ENCODE measurements at places on chromosomes 2 and 18. TPM values are rescaled to one million over a fixed set of nuclear protein-coding genes. Genes with fewer than 3 reads are reported as not detected.

- DNase-seq = no peak
Observed at GRCh38 chr18:58896734-58897508, 32.2 kb downstream of the ZNF532 start.

KCNJ3 gene
- not detected for total RNA-seq

- DNase-seq = no peak
Observed at GRCh38 chr18:22165603-22166068, 3.8 kb upstream of the GATA6 start.

SFXN5 gene
- 7.4 TPM for total RNA-seq

PSD4 gene
- total RNA-seq = 251 TPM

GRCh38 chr2:113840518-113840917 lies 49.4 kb upstream of the ACTR3 start:
- DNase-seq = no peak

- DNase-seq = peak; percentile 48
Observed at GRCh38 chr18:63951302-63951705, 2.2 kb downstream of the HMSD start.

GRCh38 chr2:38057651-38058410 lies 18.1 kb downstream of the CYP1B1 start:
- no peak for DNase-seq

FBXO15 gene
- total RNA-seq = 2.1 TPM

DNA sequence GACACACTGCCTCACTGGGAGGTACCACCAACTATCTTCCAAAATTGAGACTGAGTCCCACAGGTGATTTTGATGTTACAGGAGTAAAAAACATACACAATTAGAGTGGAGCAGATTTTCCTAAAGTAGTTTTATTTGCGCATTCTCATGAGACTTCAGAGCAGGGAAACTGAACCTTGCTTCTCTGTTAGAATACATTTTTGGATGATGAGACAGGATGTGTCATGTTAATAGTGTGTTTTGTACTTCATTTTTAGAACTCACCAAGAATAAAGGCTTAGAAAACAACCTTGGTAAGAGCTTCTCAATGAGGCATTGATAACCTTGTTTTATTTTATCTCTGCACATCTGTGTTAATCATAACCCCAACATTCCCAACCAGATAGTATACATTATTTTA lies 310.2 kb upstream of the GALNT5 start:
- DNase-seq = no peak

DNA sequence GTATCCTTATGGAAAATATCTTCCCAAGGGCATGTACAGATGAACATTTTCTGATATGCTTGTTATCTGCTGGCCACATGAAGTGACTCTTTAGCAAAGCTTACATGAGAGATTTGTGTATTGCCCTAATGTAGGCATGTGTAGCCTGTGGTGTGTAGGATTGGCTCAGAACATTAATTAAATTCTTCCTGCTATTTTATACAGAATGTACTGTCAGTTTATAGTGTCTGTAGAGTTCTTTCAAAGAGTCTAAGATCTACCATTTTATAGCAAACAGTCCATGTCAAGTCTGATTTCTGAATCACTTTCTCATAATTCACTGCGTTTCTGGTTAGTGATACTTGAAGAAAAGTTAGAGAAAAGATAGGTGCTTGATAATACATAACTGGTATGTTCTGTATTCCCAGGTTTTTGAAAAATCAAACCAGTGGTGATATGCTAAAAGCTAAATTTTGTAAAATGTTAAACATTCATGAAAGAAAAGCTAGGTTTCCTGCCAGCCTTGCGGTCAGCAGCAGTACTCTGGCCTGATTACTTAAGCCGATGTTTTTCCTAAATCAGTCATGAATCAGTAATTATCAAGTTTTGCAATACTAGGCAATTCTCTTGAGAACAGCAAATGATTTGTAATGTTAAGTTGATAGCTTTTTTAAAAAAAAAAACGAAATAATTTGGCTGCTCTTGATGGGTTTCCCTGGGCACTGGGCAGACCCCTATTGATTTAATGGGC lies 30.9 kb upstream of the EFEMP1 start:
- no peak for DNase-seq

SERPINB11 gene
- total RNA-seq = not detected

DNA sequence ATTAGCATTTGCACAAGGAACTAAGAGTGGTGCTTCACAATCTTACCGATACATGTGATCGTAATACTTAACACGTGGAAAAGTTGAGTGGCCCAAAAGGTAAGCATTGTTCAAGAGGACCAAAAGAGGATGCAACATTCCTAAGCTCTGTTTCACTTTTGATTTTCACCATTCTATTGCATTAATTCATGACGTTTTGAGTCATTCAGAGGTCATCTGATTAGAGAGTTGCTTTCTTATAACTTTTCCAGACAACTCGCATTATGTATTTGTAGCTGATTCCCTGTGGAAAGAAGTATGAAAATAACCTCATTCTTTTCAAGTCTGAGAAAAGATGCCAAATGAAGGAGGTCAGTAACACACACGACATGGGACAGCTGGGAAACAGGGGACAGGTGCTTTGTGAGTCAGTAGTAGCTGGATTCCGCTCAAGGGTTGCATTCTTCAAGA lies 344.4 kb downstream of the RND3 start:
- DNase-seq = no peak

GRCh38 chr2:86253424-86253823 lies 54.2 kb downstream of the MRPL35 start:
- DNase-seq = no peak

SLC40A1 gene
- total RNA-seq = 1.5 TPM

DNA sequence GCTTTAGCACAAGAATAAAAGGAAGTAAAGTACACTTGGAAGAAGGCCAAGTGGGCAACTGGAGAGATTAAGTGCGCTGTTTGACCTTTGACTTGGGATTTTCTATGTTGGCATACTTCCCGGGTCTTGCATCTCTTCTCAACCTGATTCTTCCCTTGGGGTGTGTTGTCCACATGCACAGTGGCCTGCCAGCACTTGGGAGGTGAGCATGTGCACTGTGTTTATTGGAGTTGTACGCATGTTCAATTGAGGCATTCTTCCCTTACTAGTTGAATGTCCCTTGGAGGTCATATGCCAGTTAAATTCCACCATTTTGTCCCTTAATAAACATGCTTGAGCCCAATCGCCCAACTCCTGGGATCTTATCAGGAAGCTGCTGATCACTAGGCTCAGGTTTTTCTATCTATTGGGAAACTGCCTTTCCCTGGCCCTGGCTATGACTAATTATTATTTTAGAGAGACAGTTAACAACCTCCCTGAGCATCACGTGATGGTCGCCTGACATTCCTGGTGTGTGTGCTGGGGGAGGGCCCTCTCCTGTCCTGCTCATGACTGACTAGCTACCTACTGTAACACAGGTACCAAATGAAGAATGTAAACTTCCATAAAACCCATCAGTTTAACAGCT lies 62.5 kb upstream of the RAPGEF4 start:
- DNase-seq = no peak

- DNase-seq = no peak
Observed at GRCh38 chr2:136254681-136255080, 136.7 kb upstream of the CXCR4 start.

- DNase-seq = no peak
Observed at GRCh38 chr2:171923206-171923605, 945 bp downstream of the HAT1 start.

GRCh38 chr18:4869155-4869554 lies 327.9 kb downstream of the AKAIN1 start:
- no peak for DNase-seq

FOXI3 gene
- total RNA-seq = not detected

DSG2 gene
- 0.43 TPM for total RNA-seq
